ENCODE measurements at places on chromosomes 2 and 18.

GRCh38 chr2:48984922-48985321 is 169.4 kb downstream of the FSHR start:
- no peak for DNase-seq

DNA sequence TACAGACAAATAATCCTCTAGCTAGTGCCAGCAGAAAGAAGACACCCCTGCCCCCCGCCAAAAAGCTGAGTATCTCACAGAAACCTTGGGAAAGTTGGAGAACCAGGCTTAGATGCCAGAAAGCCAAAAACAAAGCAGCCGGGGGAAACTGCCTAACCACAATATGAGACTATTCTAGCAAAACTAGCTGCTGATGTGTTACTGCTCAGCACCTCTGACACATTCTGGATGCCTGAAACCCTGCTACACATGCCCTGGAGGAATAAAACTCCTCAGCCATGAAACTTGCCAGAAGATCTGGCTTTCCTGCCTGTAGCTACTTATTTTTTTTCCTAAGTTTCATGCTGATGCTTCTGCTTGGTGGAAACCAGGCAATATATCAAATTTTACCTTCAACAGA is 122.7 kb upstream of the GCFC2 start:
- DNase-seq = no peak

DNA sequence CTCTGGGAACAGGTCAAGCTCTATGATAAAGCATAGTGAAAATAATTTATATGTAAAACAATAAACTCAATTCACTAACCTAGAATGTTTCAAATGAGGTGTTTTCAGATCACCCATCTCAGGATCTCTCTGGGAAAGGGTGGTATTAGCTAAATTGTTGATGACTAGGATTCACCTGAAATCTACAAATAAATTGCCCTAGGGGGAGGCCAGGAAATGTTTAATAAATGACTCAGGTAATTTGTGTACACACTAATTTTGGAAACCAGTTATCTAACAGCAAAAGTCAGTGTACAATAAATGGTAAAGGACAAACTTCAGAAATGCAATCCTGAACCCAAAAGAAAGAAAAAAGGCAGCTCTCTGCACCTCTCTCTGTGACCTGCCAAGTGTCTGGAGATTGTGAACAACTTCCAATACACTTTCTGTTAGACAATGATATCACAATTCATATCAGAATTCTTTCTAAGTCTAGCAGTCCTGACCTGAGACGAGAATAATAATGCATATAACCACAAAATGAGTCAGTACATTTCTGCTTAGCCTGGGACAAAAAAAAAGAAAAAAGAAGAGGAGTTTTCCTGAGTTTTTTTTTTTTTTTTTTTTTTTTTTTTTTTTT is 760.0 kb downstream of the EPHA4 start:
- peak; percentile 32 for DNase-seq

DNA sequence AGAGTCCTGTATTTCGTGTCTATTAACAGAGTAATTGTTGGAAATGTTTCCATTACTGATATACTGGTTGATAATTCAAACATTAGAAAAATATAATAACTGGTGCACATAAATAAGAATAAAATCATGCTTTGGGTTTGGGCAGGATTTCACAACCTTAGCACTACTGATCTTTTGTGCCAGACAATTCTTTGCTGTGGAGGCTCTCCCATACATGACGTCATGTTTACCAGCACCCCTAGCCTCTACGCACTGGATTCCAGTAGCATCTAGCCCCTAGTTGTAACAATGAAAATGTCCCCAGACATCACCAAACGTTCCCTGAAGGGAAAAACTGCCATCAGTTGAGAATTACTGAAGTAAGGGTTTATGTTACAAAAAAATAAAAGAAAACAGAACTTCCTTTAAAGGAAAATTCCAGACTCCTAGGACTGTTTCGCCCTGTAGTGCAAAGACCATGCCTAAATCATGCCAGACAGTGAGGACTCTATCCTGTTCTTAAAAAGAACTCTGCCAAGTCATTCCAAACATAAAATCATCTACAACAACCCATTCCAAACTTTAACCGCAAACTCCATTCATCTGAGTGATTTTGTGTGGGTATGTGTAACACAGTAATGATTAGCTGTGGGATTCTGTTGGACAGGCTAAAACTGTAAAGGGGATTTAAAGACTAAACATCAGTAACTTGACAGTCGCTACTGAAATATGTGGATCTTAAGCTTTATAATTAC is 313.4 kb upstream of the CCDC68 start:
- DNase-seq = no peak

DNA sequence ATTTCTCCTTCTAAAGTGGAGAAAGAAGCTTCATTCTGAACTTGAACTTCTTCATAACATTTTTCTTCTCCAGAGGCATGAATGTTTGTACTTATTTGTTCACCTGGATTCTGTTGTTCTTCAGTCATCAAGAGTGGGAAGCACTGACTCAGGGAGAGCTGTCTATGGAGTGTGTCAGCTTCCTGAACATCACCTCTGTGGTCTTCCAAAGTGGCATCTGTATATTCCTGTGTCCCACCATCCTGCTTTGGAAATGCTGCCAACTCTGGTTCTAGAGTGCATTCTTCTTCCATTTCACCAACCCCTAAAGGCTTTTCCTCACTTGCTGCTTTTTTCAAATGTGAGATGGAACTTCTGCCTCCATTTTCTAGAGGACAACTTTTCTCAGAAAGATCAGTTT is 59.5 kb downstream of the TTN start:
- peak; percentile 2 for DNase-seq

DNA sequence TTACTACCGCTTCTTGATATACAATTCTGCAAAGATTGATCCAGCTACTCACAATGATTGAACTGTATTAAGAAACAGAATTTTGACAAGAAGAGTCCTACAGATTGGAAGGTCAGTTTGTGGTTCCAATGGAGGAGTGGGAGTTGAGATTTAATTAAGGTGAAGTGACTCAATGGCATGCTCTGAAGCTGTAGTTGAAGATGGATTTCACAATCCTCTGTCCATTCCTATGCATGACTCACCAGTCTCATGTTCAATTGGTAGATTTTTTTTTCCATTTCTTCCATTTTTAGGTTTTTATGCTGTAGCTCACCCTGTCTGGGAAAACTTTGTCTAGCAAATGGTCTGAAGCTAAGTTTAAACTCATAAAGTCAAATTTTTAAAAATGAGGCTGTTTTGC is 83.3 kb downstream of the DPP4 start:
- DNase-seq = peak; percentile 82

DNA sequence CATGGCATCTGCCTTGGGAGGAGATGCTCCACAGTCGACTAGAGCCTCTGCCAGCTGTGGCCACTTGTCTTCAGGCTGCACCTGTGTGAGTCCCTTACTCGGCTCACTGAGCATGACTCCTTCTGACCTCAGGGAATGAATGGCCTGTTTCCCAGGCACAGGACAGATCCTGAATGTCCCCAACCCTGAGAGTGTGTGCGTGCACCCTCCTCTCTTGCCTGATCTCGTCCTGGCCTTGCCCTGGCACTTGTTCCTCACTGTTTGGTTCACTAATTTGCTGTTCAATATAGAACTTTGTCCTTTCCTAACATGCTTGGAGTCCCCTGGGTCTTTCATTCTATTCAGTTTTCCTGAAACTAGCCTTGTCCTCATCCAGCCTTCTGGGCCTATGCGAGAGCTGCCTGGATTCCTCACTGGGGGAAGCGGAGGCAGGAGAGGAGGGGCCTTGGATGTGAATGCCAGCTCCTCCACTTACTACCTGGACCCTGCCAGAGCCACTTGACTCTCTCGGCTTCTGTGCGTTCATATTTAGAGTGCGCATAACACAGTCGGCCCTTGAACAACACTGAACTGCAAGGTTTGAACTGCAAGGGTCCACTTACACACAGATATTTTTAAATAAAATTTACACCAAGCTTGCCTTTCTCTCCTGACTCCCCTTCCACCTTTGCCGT is 184.8 kb downstream of the ACKR3 start:
- no peak for DNase-seq

GRCh38 chr2:231926761-231927565 is 767 bp upstream of the NPPC start:
- DNase-seq = no peak

DNA sequence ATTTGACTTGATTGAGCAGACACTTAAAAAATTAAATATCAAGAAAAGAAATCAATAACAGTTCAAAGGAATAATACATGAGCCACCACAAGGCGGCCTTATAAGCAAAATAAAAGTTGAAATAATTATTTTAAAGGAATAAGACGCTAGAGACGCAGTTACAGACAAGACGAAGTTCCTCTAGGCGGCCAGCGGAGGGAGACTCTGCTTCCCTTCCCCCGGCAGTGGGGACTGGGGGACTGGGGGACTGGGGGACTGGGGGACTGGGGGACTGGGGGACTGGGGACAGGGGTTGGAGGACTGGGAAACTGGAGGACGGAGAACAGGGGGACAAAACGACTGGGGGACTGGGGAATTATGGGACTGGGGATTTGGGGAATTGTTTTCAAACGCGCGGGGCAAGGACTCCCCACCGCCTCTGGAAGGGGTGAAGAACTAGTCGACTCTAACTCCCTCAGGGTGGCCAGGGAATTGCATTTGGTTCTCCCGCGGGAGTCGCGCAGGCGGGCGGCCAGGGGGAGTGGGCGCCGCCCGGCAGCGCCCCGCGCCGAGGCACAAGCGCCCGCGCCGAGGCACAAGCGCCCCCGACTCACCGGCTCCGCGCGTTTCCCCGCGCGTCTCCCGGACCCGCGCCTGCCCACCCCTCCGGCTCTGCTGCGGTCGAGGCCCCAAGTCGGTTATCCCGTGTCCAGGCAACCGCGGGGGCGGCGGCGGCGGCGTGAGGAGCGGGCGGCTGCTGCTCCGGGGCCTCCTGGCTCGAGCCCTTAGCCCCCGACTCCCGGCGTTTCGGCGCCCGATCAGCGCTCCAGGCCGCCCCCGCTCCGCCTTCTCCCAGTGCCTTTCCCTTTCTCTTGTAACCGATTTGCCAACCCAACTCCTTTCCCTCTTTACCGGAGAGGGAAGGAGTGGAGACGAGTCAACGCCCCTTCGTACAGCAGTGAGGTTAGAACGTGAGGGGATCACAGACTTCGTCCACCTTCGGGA is at the start of gene CCDC178:
CCDC178 (minus strand) TSS at position 662 of the 984 bp plus-strand sequence. CDS start 28,633 bp downstream, outside the sequence.
- DNase-seq = peak; percentile 42

DNA sequence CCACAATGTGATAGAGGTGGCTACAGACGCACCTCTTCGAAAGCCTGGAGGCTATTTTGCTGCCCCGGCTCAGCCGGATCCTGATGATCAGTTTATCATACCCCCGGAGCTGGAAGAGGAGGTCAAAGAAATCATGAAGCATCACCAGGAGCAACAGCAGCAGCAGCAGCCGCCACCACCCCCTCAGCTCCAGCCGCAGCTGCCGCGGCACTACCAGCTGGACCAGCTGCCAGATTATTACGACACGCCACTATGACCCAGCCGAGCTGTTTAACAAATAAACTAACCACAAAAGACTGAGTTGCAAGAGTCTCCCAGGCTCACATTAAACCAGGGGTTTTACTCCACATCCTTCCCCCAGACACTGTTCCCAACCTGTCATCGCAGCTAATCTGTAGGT is 263.8 kb downstream of the PHLPP1 start:
- peak; percentile 21 for DNase-seq

- no peak for DNase-seq
Observed at GRCh38 chr2:170716851-170717598, 1.9 kb downstream of the SP5 start.

DNA sequence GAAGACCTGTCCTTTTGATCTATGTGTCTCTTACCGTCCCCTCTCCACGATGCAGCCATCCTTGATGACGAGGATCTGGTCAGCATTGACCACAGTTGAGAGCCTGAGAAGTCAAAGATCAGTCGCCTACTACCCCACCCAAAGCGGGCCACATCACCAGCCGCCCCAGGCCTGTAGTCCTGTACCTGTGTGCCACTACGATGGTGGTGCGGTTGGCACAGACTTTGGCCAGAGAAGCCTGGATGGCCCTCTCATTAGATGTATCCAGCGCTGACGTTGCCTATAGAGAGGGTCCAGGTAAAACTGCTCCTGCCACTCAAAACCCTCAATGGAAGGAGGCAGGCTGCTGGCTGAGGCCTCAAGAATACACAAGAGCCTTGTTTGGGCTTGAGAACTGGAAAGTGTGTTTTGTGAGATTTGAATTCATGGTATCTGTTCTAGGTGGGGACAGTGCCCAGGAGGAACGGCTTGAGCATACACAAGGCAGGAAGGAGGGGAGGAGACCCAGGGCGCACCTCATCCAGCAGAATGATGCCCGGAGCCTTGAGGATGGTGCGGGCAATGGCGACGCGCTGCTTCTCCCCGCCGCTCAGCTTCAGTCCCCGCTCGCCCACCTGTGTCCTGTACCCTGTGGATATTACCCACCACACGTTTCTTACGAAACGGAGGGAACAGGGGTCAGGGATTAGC is 3.8 kb downstream of the ZFAND2B start:
- DNase-seq = no peak

GRCh38 chr2:1688161-1688560 is 56.2 kb downstream of the PXDN start:
- DNase-seq = no peak

GRCh38 chr2:159786938-159787337 is 11.1 kb downstream of the CD302 start:
- no peak for DNase-seq

DNA sequence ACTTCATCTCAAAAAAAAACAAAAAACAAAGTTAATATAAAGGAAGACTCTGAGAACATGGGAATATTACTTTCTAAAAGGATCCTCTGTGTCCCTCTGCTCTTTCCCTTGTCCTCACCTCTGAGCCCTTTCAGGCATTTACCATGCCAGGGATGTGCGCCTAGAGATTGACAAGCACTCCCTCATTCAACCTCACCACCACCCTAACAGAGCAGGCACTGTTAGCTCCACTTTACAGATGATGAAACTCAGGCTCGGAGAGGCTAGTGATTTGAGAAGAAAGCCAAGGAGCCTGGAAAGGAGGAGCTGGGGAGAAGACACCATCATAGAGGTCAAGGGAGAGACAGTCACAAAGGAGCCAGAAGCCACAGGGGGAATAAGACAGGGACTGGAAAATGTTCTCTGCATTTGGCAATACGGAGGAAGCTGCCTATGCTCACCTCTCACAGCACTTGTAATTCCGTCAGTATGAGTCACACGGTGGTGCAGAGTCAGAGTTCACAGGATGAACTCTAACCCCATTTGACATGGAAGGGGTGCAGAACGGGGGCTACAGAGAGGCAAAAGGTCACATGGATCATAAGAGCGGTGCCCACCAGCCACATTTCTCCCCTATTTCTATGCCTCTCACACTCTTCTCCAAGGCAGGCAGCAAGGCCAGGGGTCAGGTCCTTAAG is 101.8 kb upstream of the NFU1 start:
- DNase-seq = no peak

DNA sequence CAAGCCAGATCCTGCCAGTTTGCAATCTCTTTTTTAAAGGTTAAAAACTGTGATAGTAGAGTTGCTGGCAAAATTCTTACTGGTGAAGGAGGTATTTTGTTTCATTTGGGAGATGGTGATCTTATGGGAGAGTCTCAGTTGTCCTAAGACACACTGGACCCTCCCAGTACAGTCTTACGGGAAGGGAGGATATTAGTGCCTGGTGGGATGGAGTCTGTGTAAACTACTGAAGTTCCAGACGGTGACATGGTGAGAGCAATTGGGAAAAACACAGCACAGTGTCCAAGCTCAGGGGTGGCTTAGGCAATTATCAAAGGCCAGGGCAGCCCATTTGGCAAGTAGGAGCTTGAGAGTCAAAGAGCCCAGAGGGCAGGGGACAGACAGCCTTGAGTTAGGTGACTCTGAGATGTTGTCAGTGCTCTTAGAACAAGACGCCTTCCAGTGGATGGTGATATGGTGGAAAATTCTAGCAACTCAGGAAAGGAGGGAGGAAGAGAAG is 143.7 kb upstream of the CCDC68 start:
- DNase-seq = no peak

- no peak for DNase-seq
Observed at GRCh38 chr18:70671889-70672565, 383.2 kb downstream of the SOCS6 start.

GRCh38 chr18:42530276-42530675 is 575.2 kb downstream of the PIK3C3 start:
- no peak for DNase-seq

Data from brain microvascular endothelial cell (primary cell).